ENCODE measurements at places on chromosomes 5 and 9. TPM values are rescaled to one million over a fixed set of nuclear protein-coding genes. Genes with fewer than 3 reads are reported as not detected.

Gene CCNO
- total RNA-seq: 2.3 TPM

DNA sequence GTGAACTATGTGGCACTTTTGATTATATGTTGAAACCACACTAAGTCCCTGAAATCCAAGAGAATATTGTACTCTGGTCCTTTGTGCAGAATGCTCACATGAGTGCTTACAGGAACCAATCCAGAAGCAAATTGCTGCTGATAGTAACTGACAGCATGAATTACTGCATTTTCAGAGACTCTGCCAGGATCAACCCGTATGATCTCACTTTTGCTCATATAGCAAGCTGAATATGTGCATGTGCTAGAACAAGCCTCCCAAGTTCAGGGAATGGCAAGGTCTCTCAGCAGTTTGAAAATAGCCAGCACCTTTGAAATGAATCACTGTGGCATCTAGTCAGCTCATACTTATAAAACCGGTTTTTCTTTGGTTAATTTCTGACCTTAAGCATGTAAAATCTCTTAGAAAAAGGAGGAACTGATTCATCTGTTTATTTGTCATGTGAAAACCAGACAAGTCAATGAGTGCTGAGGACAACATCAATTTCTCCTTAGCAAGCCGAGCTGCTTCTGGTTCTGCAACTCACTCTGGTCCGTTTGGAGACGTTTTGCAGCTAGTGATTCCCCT, 215.7 kb upstream of the ELL2 start:
- peak; percentile 13 for DNase-seq

- DNase-seq: no peak
Observed at GRCh38 chr5:34688015-34688810, 32.1 kb downstream of the RAI14 start.

Gene TLE1
- 20.6 TPM for total RNA-seq

GRCh38 chr9:108885643-108886348, 23.7 kb downstream of the ACTL7A start:
- DNase-seq: peak; percentile 16

- DNase-seq: no peak
Observed at GRCh38 chr5:33068786-33069185, 357.7 kb downstream of the NPR3 start.

- no peak for DNase-seq
Observed at GRCh38 chr9:19009391-19009965, 23.5 kb downstream of the SAXO1 start.
